ENCODE measurements at places on chromosomes 13 and 19. TPM values are rescaled to one million over a fixed set of nuclear protein-coding genes. Genes with fewer than 3 reads are reported as not detected.

Gene KCNK6
- 1.1 TPM for total RNA-seq

Gene CCDC159
- 8.4 TPM for total RNA-seq

- no peak overlapping the region for H3K27ac ChIP-seq
- no peak for DNase-seq
- H3K27me3 ChIP-seq: no peaks in the 10 kb centered on the region
- H3K36me3 ChIP-seq: no peaks in the 10 kb centered on the region
- no peak overlapping the region for H3K4me3 ChIP-seq
- peaks cover 2% of the 10 kb centered on the region for H3K4me1 ChIP-seq
Observed at GRCh38 chr13:75705395-75705794, 69.3 kb downstream of the LMO7 start.

GRCh38 chr13:27472441-27472840 lies 22.1 kb upstream of the MTIF3 start:
- H3K4me1 ChIP-seq: peaks cover 4% of the 10 kb centered on the region
- H3K4me3 ChIP-seq: no peak overlapping the region
- H3K27ac ChIP-seq: no peak overlapping the region
- H3K36me3 ChIP-seq: no peaks in the 10 kb centered on the region

- H3K4me3 ChIP-seq: no peak within 1 kb of the TSS
- H3K27ac ChIP-seq: no peak within 1 kb of the TSS
- no peaks in the 10 kb centered on the region for H3K36me3 ChIP-seq
- DNase-seq: no peak
Observed at GRCh38 chr19:7676854-7677253, at the start of gene MCEMP1. Gene MCEMP1 (plus strand): TSS chr19:7677090. CDS start chr19:7677121, 31 bp downstream.

- peak; percentile 89 for DNase-seq
- no peaks in the 10 kb centered on the region for H3K27me3 ChIP-seq
- peaks cover 8% of the 10 kb centered on the region for H3K36me3 ChIP-seq
- peaks cover 17% of the 10 kb centered on the region for H3K4me1 ChIP-seq
- peak overlapping the region; percentile 94 for H3K27ac ChIP-seq
- H3K4me3 ChIP-seq: peak overlapping the region; percentile 65
Observed at GRCh38 chr19:15124572-15125231, 17.5 kb downstream of the SYDE1 start.

DNA sequence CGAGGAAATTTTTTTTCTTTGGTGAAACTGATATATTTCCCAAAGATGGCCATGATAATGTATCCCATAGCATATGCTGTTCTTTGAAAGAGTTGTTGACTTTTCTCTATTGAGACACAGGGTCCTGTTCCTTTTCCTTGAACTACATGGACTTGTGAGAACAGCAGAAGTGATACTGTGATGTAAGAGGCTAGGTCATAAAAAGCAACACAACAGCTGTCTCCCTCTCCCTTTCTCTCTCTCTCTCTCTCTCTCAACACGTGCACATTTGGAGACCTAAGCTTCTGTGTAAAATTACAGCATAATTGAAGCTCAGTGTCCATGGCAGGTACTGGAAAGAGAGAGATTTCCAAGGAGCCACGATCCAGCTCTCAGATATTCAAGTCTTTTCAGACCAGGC lies 1712.4 kb downstream of the EFNB2 start:
- H3K36me3 ChIP-seq: no peaks in the 10 kb centered on the region
- no peak overlapping the region for H3K27ac ChIP-seq
- DNase-seq: no peak
- H3K4me1 ChIP-seq: no peaks in the 10 kb centered on the region
